ENCODE measurements at places on chromosomes 16 and 17.

DNA sequence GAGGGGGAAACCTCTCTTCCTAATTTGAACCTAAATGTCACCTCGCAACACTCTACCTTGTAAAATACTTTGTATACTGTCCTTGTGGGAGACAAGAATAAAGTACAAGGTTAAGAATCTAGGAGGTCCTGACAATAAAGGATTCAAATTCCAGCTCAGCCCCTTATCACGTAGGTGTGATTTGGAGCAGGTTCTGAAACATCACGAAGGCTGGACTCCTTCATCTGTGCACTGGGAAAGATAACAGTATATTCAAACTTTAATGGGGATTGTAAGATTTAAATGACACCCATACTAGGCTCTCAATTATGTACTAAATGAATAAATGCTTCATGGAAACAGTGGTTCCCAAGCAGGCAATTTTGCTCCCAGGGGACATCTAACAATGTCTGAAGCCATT lies 2.1 kb downstream of the TXNDC11 start:
- no peak for DNase-seq

DNA sequence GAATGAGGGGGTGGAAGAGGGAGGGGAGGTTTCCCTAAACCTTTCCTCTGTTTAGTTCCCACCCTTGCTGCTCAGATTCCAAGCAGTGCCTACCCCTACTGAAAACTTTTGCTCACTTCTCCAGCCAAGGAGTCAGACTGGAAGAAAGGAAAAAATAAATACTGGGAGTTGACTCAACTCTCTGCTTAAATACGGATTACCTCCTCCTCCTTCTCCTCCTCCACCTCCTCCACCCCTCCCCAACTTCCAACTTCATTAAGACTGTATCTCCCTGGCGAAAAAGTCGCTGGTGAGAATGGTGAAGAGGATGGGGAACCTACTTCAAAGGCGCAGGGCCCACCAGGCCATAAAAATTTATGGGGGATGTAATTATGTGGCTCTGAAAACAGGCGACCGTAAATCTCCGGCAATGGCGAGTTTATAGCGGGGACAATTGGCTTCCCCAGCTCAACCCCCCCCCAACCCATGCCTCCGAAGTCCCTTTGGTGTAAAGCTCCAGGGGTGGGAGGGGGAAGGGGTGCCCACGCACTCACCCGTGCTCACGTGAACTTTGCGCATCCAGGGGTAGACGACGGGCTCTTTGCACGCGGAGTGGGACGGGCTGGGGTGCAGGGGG lies 712 bp downstream of the HOXB4 start:
- peak; percentile 81 for DNase-seq

DNA sequence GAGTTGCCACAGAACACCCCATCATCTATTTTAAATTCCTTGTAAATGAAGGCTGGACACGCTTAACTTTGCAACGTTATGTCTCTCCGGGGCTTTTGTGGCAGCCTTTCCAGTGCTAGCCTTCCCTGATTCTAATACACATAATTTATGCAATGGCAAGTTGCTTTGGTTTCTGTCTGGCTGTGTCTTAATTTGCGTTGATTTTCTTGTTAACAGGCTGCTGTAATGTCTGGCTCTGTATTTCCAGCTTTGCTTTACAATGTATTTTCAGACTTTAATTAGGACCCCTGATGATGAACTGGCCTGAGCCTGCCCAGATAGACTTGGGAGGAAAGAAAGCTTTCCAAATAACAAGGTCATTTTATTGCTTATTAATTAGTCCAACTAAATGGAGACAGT lies 30.3 kb downstream of the ARSG start:
- no peak for DNase-seq

- peak; percentile 70 for DNase-seq
Measured at GRCh38 chr16:81539009-81539758, 94.6 kb downstream of the CMIP start.

GRCh38 chr17:57143361-57143760 lies 58.3 kb downstream of the AKAP1 start:
- DNase-seq: no peak

DNA sequence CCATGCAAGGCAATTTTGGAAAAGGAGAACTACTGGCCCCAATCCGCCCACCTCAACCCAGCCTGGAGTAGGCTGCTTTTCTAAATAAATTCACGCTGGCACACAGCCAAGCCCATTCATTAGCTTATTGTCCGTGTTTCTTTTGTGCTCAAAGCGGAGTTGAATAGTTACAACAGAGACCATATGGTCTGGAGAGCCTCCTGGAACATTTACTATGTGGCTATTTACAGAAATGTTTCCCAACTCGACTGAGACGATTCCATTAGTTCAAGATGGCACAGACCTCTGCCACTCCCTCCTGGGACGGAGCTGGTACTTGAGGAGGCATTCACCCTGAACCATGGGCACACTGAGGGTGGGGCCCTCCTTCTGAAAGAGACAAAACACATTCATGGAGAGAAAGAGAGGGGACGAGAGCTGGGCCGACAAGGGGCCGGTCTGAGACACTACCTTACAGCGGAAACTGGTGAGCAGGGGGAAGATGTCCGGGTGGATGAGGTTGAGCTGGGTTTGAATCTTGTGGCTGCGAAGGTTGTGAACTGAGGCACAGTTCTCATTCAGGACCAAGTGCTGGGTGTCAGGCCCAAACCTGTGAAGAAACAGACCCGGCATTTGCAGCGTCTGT lies 15.7 kb downstream of the ELAC2 start:
- peak; percentile 16 for DNase-seq

DNA sequence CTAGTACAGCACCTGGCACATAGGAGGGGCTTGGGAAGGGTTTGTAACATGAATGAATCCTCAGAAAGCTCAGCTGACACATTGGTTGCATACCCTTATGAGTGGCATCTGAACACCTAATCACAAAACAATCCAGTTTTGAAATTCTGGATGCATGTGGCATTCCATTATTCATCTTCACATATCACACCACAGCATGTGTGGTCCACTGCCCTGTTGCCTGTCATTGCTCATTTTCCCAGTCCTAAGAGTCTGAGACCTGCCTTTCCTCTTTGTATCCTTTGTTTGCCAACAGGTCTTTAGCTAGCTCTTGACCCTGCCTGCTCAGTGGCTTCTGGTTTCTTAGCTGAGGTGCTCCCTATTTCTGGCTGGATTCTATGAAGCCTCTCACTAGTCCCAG lies 170.8 kb upstream of the ASIC2 start:
- no peak for DNase-seq

DNA sequence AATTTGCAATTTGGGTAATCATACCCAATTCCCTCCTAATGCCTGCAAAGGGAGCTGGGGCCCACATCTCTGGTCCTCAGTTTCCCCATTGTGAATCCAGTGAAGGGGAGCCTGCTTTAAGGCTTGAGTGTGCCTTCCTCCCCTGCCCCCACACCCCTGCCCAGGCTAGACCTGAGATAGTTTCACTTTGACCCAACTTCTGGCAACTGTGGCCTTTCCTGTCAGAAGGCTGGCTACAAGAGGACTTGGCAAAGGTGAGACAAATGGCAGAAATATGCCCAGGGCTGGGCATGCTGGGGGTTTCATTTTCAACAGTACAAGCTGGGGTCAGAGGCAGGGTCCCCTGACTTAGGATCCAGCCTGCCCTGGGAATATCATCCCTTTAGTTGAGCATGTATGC lies 10.0 kb downstream of the SOCS1 start:
- no peak for DNase-seq

DNA sequence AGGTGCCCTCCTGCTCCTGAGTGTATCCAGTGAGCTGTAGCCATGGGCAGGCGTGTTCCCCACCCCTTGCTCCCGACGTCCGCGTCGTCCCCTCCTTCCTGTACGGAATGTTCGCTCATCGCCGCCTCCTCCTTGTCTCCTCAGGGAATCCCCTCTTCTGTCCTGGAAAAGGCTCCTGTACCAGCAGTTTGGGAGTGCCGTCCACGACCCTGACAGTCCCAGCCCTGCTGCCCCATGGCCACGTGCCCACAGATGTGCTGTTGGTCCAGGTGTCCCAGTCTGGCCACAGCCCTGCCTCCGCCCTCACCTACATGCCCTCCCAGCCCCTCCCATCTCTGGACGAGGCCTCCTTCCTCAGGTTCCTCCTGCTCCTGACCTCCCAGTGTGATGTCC lies 30.2 kb downstream of the OR1D5 start:
- no peak for DNase-seq

- no peak for DNase-seq
Measured at GRCh38 chr17:50620858-50621257, 13.8 kb upstream of the ABCC3 start.

GRCh38 chr17:42019509-42020404 lies at the start of gene NKIRAS2:
Gene NKIRAS2 (plus strand): TSS chr17:42020090. CDS start chr17:42021578, 1,488 bp downstream.
- DNase-seq: peak; percentile 83

GRCh38 chr17:79478051-79478461 lies 132.8 kb downstream of the RBFOX3 start:
- no peak for DNase-seq

GRCh38 chr17:74768069-74768762 lies 7.9 kb downstream of the NAT9 start:
- peak; percentile 74 for DNase-seq

GRCh38 chr16:58031016-58031800 lies 5.7 kb downstream of the MMP15 start:
- DNase-seq: no peak

DNA sequence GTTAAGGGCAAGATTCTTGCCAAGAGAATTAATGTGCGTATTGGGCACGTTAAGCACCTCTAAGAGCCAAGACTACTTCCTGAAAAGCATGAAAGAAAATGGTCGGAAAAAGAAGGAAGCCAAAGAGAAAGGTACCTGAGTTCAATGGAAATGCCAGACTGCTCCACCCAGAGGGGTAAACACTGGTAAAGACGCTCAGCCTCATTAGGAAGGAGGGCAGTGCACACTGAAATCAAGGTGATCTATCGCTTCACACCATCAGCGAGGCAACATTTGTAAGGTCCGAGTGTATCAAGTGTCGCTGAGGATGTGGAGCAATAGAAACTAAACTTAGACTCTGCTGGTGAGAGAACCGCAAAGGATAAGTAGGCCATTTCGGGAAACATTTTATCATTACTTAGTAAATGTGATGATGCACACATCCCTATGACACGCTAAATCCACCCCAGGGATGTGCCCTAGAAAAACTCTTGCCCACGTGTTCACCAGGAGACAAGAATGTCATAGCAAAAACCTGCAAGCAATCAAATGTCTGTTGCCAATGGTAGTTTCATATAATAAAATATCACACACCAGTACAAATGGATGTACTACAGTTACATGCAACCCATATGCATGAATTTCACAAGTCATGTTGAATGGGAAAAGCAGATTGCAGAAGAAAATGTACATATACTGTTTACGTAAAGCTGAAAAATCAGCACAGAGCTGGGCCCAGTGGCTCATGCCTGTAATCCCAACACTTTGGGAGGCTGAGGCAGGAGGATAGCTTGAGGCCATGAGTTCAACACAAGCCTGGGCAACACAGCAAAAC lies 23.6 kb downstream of the CNTROB start:
- DNase-seq: no peak

DNA sequence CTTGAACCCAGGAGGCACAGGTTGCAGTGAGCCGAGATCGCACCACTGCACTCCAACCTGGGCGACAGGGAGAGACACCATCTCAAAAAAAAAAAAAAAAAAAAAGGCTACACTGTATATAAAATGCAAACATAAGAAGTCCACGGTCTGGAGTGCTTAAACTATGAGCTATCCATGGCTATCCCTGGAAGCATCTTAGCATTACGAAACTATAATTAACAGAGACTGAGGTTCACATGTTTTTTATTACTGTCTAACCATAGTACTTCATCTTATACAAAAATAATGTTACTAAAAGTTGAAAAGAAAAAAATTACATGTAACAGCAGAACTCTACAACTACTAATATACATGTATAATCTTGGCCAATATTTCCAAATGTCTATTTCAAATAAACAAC lies 32.8 kb downstream of the HELZ start:
- no peak for DNase-seq

DNA sequence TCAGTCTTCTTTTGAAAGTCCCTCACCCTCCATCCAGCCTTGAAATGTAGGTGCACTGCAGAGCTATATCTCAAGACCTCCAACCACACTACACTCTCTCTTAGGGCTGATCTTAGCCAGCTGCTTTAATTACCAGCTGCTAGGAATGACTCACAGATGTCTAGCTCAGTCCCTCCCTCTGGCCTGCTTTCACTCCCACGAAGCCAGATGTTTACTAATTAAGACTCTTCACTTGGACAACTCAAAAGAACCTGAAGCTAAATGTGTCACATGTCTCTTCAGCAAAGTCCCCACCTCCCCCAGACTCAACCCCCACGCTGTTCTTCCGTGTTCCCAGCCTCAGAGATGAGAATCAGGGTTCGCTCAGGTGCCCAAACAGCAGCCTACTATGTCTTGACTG lies 2.6 kb downstream of the GTF3C1 start:
- DNase-seq: peak; percentile 66

DNA sequence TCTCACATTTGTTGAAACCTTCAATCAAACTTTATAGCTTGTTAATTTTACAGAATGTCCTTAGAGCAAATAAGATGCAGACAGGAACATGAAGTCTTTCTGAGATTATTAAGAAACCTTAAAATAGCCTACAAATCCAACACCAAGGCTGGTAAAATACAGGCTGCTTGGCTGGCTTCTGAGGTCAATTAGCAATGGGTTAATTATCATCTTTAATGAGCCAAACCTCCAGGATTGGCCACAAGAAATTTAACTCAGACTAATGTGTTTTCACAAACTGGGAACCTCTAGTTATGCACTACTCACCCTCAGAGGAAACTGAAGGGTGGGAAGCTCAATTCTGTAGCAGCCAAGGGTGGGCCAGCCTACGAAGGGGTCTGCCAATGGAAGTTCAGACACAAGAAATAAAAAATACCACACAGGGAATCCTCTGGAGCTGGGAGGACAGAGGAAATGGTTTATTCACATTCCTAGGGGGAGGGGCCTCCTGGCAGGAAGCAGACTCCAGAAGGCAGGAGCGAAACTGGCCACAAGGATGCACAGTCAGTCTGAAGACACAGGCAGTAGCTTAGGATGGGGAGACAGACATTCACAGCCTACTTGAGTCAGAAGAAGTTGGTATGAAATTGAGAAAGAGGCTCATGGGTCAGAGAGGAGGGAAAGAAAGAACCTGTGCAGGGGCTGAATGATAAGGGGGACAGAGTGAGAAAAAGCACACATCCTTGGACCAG lies 36.1 kb downstream of the HIC1 start:
- peak; percentile 93 for DNase-seq

DNA sequence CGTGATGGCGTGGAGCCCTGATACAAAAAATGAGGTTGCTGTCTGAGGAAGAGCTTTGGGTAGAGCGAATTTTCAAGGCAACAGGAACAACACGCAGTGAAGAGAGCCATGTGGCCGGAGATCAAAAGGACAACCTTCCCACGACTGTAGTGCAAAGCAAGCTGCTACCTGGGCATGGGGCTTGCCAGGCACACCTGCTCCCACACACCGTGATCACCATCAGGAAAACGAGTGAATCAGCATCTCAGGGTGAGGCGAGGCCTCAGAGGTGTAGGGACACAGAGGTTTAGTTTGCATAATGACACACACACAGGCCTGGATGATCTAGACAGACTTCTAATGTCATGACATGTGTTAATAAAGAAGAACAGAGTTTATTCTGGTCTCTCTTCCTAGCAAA lies 65.7 kb downstream of the PARN start:
- no peak for DNase-seq

DNA sequence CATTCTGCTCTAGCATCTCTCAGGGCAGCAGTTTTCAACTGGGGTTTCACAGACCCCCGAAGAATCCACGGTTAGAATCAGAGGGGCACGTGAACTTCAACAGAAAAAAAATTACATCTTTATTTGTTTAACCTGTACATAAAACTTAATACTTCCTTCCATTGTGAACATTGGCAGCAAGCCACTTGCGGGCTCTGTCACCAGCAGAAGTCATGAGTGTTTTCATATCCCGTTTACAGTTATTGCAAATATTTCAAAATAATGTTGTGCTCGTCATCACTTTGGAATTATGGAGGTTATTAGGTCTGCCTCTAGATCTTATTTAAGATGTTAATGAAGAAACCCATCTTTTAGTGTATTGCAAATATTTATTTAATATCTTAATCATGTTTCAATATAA lies 109.8 kb downstream of the SDR42E1 start:
- DNase-seq: peak; percentile 8
